ENCODE measurements at places on chromosomes 16 and 17.

DNA sequence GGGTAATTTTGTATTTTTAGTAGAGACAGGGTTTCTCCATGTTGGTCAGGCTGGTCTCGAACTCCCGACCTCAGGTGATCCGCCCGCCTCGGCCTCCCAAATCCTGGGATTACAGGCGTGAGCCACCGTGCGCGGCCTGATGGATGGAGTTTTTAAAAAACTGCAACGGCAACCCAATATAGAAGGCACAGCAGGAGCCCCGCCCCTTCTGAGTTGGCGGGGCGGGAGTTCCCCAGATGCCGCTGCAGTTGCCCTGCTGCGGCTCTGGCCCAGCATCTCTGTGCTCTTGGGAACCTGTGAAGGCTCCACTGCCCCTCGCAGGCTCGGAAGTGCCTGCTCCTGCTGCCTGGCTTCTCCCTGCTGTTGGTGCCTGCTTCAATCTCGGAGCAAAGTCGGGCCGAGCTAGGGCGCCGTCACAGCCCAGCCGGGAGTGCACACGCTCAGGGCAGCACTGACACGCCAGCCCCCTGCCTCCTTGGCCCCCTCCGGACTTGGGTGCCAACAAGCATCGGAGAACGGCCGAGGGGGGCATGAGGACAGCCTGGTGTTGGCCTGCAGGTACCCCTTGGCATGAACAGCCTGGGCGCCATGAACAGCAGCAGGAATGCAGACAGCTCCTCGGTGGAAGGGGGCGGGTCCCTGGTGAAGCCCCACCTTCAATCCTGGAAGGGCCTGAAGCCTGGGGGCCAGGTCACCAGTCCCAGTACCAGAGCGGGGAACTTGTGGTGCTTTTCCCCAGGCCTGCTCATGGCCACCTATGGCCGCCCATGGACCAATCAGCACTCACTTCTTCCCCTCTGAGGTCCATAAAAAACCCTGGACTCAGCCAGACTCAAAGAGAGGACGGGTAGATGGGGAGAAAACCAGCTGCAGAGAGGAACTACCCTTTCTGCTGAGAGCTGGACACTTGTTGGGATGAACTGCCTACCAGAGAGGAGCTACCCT, 2.3 kb upstream of the NT5M start:
- no peak for DNase-seq

- DNase-seq, result no peak
Measured at GRCh38 chr17:9080296-9080914, 59.1 kb downstream of the NTN1 start.

GRCh38 chr16:74224828-74225612, 71.6 kb upstream of the PSMD7 start:
- DNase-seq, result no peak

DNA sequence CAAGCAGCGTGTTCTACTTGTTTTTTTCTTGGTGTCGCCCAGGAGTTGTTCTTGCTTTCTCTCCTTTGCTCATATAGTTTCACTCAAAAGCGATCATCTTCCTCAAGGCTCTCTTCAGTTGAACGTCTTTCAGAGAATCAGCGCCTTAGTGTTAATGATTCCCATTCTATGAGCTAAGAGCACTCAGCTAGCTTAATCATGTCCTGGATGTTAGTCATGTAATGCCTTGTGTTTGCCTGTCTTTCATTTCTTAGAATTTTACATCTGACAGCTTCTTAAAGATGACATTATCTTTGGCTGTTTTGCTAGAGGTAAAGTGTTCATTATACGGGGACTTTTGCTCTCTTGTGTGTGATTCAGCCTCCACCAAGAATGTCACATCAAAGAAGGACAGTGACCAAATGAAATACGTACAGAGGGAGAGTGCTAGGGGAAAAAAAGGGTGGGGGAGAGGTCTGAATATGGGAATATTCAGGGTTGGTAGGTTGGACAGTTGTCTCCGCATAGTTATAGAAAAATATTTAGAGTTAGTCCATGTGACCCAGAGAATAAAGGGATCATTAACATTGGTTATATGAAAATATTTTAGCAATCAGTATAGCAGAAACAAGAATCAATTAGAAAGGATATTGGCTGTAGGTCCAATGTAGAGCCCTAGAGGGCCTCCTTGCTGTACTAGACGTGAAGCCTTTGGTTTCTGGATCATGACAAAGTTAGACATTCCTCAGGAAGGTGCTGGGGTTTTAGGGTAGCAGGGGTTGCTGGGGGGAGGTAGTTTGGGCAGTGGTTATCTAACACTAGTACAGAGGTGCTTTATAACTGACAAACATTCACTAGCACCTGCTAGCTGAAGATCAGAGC, 31.9 kb upstream of the ANKFN1 start:
- DNase-seq, result no peak

DNA sequence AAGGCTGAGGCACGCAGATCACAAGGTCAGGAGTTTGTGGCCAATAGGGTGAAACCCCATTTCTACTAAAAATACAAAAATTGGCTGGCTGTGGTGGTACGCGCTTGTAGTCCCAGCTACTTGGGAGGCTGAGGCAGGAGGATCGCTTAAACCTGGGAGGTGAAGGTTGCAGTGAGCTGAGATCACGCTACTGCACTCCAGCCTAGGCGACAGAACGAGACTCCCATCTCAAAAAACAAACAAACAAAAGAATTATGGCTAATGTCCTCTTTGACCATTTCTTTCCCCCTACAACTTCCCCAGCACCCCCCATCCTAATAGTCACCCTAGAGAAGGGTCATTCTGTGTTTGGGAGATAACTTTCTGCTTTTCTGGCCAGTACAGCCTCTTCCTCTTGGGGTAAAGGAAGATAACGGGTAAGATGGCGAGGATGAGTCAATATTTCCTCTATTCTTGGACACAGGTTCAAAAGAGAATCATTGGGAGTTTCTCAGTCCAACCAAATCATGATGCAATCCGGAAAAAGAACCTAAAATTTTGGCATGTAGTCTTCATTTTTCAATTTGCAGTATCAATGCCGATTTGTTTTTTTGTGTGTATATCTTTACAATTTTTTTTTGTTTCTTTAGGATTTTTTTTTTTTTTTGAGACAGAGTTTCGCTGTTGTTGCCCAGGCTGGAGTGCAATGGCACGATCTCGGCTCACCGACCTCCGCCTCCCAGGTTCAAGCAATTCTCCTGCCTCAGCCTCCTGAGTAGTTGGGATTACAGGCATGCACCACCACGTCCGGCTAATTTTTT, 107.6 kb upstream of the MED13 start:
- no peak for DNase-seq

DNA sequence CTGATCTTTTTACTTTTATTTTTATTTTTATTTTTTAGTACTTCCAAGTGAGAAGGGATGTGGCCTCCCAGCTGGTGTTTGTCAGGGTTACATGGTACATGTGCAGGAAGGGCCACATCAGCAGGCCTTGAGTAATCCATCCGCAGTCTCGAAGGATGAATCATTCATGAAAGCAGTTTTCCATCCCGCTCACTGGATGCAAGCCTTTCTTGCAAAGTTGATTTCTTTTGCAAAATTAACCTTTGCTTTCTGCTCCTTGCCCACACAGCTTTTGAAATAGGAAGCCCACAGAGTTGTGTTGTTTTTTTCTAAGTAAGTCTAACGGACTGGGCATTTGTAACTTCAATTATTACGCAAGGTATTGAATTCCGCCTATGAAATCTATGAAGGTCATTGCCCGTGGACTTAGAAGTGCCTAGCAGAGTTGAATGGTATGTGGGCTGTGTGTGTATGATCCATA, 157.4 kb downstream of the PRKCA start:
- no peak for DNase-seq

GRCh38 chr16:51984395-51984794, 562.5 kb downstream of the TOX3 start:
- no peak for DNase-seq

DNA sequence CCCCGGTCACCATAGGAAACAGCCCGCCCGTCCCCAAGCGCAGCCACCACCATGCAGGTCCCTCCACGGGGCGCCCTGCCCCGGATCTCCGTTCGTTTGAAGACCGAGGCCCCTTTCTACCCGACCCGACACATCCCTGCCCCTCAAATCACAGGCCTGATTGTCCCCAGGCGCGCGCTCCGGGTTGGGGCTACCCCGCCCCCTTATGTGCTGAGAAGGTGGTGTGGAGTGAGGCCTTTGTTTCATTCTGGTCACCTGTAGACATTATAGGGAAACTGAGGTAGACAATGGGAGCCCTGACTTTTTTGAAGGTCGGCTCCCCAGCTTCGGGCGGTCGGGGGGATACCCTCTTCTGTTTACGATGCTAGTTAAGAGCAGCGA, 763 bp upstream of the ACTG1 start:
- DNase-seq, result peak; percentile 81

GRCh38 chr17:40371261-40371929, 6.9 kb upstream of the GJD3 start:
- DNase-seq, result no peak

DNA sequence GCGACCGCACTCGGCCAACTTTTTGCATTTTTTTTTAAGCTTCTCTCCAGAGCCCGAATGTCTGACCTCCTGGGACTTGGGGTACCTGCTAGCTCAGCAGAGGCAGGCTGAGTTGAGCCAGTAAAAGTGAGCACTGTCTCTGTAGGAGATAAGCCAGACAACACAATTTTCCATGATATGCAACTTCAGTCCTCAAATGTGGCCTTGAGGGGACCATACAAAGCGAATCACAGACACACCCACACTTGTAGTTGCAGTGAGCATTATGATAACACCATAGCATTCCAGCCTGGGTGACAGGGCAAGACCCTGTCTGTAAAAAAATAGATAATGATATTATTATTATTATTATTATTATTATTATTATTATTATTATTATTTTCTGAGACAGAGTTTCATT, 2.6 kb downstream of the DPEP2 start:
- DNase-seq, result no peak

GRCh38 chr17:42233156-42233555, 38.9 kb upstream of the GHDC start:
- DNase-seq, result no peak

GRCh38 chr17:75979705-75980187, 706 bp downstream of the TEN1 start:
- DNase-seq, result no peak

GRCh38 chr17:82043507-82043906, 6.0 kb upstream of the DCXR start:
- no peak for DNase-seq

DNA sequence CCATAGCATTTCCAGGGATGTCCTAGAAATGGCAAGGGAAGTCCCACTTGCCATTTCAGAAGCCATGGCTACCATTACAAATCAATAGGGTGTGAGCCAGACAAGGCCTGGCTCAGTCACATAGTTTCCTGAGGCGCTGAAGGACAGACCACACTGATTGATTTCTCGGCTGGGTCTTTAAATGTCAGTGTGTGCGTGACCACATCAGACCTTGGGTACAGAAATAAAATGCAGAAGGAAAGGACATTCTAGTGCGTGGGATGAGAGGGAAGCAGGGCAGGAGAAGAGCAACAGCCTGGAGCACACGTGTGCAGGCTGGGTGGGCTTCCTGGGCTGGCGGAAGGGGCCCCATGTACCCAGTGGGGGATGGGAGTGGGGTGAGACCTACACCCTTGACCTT, 58.7 kb upstream of the LYRM9 start:
- DNase-seq, result no peak

DNA sequence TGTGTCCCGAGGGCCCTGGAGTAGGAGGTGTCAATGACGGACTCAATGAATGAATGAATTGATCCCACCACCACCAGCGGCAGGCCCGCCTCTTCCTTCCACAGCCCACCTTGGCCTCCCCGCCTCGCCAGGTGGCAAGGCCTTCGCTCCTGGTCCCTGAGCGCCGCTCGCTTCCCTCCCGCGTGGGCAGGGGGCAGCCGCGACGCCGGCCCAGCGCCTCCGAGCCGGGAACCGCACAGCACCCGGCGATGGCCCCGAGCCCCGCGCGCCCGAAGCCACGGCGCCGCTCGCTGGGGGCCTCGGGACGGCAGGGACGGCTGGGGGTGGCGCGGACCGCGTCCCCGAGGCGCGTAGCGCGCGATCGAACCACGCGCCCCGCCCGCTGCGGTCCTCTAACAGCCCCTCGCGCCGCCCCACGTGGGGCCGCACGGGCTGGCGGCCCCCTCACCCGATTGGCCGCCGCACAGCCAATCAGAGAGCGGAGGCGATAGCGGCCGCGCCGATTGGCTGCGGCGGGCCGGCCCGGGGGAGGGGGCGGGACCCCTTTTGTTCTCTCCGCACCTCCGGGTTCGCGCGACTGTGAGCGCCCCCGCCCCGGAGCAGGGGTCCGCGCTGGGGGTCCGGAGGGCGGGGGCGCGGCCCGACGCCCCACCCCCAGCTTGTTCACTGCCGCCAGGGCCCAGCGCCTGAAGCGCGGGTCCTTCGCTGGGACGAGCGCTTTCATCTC, 31.4 kb downstream of the ACTG1 start:
- no peak for DNase-seq

DNA sequence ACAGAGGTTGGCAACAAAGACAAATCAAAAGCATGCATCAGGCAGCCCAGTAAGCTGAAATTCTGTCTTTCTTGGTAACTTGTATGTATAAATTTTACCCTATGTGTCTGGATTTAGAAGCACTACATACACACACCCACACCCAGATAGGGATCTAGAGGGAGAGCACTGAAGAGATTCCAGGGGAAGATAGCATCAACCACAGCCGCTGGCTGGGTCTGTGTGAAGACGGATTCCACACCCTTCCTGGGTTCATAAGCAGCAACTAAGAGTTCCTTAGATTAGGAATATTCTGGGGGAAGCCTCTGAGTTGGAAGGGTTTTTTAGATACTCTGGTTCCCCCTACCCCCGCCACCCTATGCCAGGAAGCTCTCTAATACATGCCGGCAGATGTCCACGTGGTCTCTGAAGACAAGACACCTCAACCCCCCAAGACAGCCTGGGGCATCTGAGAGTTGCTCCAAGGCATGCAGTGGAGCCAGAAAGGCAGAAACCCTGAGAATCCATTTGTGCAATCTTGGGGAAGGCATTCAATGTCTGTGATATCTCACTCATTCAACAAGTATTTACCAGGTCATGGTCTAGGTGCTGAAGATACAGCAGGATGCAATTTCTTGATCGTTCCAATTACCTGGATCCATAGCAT, 86.4 kb downstream of the NOG start:
- DNase-seq, result no peak

GRCh38 chr17:77493238-77493820, 352.6 kb downstream of the SEC14L1 start:
- DNase-seq, result peak; percentile 71

DNA sequence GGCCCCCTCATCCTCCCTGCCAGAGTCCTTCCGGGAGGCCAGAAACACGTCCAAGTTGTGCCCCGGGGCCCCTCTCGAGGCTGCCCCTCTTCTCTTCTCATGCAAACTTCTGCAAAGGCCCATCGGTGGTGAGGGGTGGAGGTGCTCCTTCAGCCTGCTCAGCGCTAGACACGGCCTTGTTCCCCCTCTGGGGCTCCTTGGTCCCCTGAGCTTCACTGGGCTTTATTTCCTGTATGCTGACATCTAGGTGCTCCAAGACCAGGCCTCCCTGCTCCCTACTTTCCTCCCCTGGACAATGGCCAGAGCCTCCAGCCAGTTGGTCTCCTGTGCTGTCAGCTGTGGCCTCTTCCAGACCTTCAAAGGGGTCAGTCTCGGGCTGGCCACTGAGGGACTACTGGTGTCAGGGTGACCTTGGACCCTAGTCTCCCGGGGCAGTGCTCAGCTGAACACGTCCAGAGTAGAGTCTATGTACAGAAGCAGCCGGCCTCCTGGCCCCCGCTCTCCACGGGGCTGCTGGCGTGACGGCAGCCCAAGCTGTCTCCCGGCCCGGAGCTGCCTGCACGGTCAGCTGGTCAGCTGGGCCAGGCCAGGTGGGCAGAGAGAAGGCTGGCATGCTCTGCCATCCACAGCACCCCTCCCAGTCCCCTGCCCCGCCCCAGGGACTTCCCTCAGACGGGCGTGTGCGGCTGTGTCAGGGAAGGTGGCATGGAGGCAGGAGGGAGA, 1.7 kb upstream of the PRR35 start:
- DNase-seq, result no peak
